ENCODE measurements at places on chromosomes 2 and 18.

DNA sequence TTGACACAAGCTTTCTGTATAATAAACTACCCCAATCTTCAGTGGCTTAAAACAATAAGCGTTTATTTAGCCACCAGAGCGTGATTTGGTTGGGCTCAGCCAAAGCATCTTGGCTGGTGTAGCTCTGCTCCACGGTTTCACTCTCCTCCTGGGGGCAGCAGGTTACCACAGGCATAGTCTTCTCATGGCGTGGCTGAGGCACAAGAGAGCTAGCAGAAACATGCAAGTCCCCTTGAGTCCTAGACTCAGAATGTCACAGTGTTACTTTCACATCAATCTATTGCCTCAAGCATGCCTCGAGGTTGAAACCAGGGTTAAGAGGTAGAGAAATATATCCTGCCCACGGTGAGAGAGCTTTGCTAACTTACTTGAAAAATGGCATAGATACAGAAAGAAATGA is 19.9 kb upstream of the SLC9A2 start:
- no peak for DNase-seq

DNA sequence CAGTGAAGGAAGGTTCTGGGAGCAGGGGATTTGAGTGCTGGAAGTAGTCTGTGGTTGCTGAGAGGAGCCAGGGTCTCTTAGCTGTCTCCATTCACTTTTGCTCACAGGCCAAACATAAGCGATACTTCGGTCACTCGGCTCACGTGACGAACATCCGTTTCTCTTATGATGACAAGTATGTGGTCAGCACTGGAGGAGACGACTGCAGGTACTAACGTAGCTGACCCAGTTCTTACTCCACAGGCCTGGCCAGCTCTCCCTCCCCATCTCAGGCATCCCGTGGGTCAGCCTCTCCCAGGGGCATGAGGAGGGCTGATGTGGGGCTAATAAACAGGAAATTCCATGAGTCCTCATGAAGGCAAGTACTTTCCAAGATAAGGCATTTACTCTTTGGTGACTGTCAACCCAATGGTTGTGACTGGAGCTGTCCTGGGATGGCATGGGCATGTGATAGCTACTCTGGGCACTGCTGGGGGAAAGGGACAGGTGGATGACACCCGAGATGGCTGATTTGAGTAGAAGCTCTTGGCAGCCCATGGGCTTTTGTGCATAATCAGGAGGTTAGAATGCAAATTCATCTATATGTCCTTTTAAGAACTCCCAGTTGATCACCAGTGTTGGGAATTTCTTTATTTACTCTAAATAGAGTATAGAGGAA is 81.6 kb downstream of the RTN4 start:
- no peak for DNase-seq

- peak; percentile 89 for DNase-seq
These were observed 37.8 kb upstream of the ZNF397 start for GRCh38 chr18:35203067-35203466.

- no peak for DNase-seq
These were observed 175.6 kb downstream of the FMNL2 start for GRCh38 chr2:152510621-152511020.

- DNase-seq = no peak
These were observed 210.6 kb downstream of the CAMKMT start for GRCh38 chr2:44572196-44572900.

DNA sequence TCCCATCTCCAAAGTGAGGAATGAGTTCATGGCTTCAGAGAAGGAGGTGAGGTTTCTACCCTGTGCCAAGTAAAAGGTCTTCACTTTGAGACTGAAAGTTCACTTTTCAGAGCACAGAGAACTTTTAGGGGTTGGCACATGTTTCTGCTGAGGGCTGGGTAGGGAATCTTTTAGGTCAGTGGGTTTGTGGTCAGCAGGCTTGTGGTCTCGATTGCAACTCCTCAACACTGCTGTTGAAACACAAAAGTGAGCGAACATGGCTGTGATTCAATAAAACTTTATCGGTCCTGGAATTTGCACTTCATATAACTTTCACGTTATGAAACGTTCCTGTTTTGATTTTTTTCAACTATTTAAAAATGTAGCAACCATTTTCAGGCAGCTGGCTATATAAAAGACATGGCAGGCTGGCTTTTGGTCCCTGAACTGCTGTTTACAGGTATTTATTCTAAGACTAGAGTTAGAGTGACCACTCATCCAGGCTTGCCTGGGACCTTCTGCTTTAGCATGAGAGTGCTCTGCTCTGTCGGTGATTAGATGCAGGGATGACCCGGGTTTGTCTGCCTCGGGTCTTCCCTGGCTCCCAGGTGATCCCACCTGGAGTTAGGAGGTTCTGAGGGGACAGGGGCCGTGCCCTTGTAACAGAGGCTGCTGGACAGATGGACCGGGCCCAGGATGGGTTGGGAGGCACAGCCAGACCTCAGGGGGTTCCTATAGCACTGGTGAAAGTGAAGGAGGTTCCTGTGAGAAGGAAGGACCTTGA is 62.7 kb upstream of the TAF1B start:
- no peak for DNase-seq

- peak; percentile 95 for DNase-seq
These were observed 195.7 kb upstream of the SESTD1 start for GRCh38 chr2:179460181-179460929.

- DNase-seq = no peak
These were observed 507.1 kb upstream of the ID2 start for GRCh38 chr2:8174641-8175257.

GRCh38 chr18:73316513-73316912 is 448.7 kb upstream of the NETO1 start:
- DNase-seq = peak; percentile 1

DNA sequence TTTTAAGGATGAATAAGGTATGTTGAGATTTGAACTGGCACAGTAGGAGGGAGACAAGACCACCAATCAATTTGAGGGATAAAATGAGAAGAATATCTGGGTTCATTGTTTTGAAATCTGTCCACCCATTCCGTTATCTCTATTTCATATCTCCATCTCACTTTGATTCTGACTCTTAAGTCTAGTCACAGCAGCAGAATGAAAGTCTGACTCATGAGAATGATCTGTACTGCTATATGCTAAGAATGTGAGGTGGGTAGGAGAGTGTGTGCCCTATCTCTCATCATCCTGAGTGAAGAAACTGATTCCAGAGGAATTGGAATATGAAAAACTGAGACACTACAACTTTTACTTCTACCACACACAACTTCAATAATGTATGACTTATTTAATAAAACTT is 1994.5 kb upstream of the PIK3C3 start:
- DNase-seq = peak; percentile 70

GRCh38 chr2:240333985-240334384 is 101.5 kb upstream of the GPC1 start:
- DNase-seq = no peak

DNA sequence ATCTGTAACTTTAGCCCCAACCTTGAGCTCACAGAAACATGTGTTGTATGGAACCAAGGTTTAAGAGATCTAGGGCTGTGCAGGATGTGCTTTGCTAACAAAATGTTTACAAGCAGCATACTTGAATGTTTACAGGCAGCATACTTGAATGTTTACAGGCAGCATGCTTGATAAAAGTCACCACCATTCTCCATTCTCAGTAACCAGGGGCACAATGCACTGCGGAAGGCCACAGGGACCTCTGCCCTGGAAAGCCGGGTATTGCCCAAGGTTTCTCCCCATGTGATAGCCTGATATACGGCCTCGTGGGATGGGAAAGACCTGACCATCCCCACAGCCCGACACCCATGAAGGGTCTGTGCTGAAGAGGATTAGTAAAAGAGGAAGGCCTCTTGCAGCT is 52.4 kb downstream of the LONRF2 start:
- DNase-seq = no peak

- DNase-seq = no peak
These were observed 63.1 kb upstream of the SPATS2L start for GRCh38 chr2:200243441-200243840.

- peak; percentile 80 for DNase-seq
These were observed 42.1 kb upstream of the EVA1A start for GRCh38 chr2:75602724-75603342.

GRCh38 chr18:38576349-38576748 is 1010.8 kb upstream of the CELF4 start:
- DNase-seq = no peak

DNA sequence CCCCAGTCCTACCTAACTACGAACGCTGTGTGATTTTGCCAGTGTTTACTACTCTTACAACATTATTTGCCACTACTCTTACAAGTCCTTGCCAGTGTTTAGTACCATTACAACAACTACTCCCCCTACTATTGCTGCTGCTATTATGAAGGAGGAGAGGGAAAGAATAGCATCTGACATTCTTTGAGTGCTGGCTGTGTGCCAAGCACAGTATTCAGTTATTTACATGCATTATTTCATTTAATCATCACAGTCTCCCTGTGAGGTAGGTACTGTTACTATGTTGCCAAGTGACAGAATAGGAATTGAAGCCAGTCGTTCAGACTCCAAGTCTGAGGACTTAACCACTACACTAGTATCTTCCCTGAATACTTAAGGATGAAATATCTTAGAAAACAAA is 185.9 kb upstream of the FOSL2 start:
- DNase-seq = peak; percentile 70

- no peak for DNase-seq
These were observed 139.4 kb upstream of the ST6GAL2 start for GRCh38 chr2:107025291-107025857.

- DNase-seq = peak; percentile 74
These were observed 61.0 kb downstream of the RBMS1 start for GRCh38 chr2:160432633-160433032.

DNA sequence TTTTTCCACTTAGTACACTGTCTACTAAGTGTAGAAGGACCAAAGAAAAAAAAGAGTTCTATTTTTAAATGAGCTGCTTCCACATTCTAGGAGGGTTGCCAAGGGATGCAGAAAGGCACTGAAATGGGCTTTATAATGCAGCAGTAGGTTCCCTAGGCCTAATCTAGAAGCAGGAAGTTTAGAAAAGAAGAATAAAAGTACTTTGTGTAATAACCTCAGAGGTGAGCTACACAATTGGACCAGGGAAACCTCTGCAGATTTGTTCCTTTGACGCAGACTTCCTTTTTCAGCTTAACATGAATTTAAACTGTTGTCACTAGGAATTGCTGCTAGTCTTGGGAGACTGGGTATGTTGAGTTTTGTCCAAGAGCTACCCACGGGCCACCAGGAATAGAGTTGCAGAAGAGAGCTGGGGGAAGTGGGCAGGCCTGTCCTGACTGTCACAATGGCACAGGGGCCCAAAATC is 34.6 kb upstream of the RAB1A start:
- peak; percentile 38 for DNase-seq

- DNase-seq = peak; percentile 21
These were observed 39.0 kb upstream of the STRN start for GRCh38 chr2:37005118-37005868.

DNA sequence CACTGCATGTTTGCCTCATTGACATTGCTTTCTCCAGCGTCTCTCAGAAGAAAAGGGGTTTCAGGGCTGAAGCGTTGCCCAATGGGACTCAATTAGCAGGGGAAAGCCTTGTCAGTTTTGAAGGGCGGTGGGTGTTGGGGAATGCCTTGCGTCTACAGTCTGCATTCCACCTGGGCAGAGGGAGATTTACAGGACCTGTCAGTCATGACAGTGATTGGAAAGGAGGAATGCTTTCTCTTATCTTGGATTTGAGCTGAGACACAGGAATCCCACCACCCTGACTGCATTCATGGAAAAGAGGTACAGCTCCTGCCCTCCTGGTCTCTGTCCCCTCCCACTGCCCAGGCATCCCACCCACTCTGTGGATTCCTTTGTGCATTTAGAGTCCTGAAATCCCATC is 123.9 kb downstream of the ACKR3 start:
- no peak for DNase-seq

GRCh38 chr2:161136696-161137324 is 23.4 kb upstream of the TANK start:
- DNase-seq = peak; percentile 34

GRCh38 chr2:182186132-182186735 is 200.6 kb downstream of the PPP1R1C start:
- DNase-seq = peak; percentile 54

- peak; percentile 37 for DNase-seq
These were observed 52.7 kb upstream of the MAPK4 start for GRCh38 chr18:50507120-50507590.

GRCh38 chr2:118185210-118186109 is 97.2 kb downstream of the INSIG2 start:
- DNase-seq = peak; percentile 59

DNA sequence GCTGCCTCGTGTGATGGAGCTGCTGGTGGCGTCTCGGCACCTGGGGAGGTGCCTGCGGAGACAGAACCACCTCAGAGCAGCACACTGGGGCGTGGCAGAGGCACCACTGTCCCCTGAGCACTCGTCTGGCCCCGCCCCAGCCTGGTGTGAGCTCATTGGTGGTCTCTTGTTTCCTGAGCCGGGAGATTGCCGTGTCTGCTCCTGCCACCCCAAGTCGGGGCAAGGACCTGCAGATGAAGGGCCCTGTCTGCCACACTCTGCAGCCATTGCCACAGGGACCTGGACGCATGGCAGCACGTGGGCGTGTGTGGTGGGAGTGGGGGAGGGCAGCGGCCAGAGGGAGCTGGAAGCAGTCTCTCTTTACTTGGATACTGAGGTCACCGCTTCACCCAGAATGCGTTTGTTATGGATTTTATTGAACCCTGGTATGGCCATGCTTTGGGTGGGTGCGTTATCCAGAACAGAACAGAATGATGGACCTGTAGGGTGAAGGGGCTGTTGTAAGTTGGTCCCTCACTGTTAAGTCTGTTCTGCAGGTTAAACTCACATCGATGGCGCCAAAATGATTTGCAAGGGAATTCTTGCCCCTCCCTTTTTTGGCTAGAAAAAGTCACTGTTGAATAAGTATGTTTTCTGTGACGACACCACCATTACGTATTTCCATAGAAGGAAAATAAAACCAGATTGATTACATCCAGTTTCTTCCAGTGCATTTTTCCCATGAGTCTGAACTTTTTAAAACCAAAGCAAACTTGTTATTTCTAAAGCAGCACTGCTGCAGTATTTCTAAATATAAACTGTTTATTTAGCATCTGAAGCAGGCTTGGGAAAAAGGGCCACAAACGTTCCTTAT is 92.0 kb downstream of the USP40 start:
- no peak for DNase-seq

DNA sequence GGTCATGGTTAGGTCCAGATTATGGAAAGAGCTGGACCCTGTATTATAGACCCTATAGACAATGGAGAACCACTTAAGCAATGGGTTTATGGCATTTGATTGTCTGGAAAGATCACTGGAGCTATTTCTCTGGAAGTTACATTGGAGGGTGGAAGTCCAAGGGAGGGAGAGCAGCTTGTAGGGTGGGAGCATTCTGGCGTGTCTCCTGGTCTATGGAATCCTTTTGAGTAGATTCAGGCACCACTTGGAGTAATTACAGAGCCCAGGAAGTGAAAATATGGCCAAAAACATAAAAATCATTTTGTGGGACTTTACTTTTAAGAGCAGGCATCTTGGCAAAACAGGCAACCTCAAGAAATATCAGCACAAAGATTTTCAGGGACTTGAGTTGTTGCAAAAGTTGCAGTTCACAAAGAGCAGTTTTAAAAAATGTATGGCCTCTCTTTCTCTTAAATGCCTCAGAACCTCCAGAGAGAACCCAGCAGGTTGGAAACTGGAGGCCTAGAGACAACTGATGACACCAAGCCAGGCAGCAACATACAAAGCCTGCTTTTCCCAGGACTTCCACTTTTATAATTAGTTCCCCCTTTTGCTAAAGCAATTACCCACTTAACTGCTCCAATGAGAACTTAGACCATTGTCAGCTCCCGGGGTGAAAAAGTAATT is 331.0 kb downstream of the MYCN start:
- no peak for DNase-seq

Measured in fibroblast of upper back skin (primary cell).